OCI-LY7 (cell line): ENCODE measurements at places on chromosomes 11 and 22.

DNA sequence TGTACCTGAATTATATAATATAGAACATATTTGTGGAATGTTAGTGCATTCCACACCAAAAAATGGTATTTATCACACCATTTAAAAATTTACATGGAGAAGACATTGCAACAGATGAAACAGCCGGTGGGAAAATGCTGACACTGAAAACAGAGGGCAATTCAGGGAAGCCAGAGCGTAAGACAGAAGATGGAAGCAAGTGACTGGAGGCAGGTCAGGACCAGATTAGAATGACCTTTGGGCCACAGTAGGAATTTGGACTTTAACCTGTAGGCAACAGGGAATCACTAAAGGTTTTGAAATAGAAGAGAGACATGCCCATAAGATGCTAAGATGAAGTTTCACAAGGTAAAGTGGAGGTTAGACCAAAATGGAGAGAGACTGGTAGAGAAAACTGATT is 60.5 kb downstream of the METTL15 start:
- DNase-seq, result no peak

DNA sequence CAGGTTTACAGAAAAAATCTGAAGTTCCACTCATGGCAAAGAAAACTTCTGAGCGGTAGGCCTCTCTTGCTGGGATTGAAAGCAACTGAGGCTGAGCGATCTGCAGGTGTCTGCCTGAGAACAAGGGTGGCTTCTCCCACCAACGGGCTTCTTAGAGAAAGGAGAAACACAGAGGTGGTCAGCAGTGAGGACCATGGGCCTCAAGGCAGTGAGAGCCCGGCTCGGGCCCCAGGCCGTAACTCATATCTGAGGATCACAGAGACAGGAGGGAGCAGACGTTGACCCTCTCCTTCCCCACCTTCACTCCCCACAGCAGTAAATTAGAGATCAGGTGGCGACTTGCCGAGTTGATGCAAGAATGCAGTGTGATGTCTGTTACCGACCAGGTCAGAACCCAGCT is 50.9 kb upstream of the RTL6 start:
- no peak for DNase-seq

- DNase-seq, result no peak
Observed at GRCh38 chr11:90134478-90135003, at the start of gene NAALAD2. TSS of gene NAALAD2 (plus strand) at chr11:90134663. CDS start at chr11:90134759, 96 bp downstream.

DNA sequence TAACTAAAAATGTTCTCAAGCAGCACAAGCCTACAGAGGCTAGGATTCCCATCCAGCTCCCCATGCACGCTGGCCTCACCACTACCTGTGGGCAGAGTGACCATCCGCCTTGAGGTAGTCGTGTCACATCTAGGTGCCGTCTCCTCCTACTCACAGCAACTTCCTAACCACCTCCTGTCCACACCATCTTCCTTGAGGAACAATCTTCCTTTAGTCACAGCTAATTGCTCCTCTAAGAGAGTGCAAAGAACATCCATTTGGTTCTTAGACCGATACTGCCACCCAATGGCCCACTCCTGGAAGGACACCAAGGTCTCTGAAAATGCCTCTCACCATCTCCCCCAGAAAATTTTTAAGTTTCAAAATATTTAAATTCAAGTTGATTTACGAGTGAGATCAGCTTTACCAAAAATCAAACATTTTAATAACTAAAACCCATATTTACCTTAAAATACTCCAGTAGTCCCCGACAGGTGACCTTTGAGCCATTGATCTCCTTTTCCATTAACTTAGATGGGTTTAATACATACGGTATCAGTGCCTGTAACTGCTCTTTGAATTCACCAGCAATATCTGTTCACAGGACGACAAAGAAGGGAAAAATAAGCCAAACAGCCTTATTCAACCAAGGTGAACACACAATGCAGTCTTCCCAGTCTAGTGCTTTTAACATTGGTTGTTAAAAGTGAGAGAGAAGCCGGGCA is 21.7 kb upstream of the PLAAT3 start:
- DNase-seq, result peak; percentile 62

DNA sequence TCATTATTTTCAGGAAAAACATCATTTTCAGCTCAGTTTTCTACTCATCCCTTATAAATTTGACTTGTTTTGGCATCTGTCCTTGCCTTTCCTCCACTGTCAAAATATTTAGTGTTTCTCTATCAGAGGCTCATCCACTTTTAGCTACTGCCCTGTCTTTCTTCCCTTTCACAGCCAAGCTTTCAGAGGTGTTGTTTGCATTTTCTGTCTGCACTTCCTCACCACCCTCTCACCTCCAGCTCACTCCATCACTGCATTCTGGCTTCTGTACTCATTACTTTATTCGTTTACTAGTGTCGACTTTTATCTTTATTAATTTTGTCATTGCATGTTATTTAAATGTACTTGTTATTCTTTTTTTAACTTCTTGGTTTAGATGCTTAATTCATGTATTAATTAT is 26.7 kb upstream of the NNMT start:
- no peak for DNase-seq

GRCh38 chr22:20022978-20023613 is 2.2 kb downstream of the TANGO2 start:
- DNase-seq, result no peak

DNA sequence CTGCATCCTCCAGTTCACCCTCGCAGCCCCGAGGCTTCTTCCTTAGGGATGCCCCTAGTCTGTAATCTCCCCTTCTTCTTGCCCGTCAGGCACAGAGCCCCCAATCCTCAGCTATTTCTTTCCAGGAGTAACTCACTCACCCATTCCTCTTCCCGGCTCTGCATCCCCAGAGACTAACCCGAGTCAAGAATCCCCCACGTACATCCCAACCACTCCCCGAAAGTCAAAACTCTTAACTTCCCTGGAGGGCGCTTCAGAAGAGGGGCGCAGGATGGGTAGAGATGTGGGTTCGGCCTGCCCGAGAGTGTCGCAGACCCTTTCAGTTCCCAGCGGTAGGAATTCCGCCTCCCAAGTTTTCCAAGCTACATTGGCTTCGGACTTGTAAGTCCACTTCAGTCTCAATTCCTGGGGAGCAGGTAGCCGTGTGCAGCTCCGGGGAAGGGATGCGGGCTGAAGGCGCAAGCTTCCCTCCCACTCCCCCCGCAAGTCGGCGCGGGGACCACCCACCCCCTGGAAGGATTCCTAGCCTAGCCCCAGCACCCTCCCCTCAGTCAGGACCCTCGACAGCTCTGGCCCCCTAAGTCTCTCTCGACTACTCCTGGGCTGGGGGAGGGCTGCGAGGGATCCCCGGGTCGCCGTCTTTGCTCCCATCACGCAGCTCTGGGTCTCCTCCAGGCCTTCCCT is 871 bp downstream of the BDNF start:
- DNase-seq, result no peak

GRCh38 chr11:122793515-122793914 is 44.8 kb upstream of the CRTAM start:
- no peak for DNase-seq

DNA sequence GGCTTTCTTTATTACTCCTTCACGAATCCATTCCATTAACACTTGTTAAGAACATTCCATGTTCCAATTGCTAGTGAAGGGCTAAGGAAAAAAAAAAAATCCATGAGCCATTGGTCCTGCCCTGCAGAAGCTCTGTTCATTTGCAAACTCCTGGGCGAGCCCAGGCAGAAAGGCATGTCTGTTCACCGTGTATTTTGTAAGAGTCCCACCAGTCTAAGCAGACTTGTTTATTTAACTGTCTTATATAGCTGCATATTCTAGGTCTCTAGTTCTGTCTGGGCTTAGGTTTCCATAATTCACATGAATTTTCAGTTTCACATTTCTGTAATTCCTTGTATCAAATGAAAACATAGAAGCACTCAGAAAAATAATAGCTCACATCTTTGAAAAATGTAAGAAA is 97.4 kb upstream of the POU2AF2 start:
- DNase-seq, result no peak
